ENCODE measurements at places on chromosomes 12 and 14. TPM values are rescaled to one million over a fixed set of nuclear protein-coding genes. Genes with fewer than 3 reads are reported as not detected.

- no peak for DNase-seq
Observed at GRCh38 chr14:50007123-50007903, 109.1 kb downstream of the VCPKMT start.

DNA sequence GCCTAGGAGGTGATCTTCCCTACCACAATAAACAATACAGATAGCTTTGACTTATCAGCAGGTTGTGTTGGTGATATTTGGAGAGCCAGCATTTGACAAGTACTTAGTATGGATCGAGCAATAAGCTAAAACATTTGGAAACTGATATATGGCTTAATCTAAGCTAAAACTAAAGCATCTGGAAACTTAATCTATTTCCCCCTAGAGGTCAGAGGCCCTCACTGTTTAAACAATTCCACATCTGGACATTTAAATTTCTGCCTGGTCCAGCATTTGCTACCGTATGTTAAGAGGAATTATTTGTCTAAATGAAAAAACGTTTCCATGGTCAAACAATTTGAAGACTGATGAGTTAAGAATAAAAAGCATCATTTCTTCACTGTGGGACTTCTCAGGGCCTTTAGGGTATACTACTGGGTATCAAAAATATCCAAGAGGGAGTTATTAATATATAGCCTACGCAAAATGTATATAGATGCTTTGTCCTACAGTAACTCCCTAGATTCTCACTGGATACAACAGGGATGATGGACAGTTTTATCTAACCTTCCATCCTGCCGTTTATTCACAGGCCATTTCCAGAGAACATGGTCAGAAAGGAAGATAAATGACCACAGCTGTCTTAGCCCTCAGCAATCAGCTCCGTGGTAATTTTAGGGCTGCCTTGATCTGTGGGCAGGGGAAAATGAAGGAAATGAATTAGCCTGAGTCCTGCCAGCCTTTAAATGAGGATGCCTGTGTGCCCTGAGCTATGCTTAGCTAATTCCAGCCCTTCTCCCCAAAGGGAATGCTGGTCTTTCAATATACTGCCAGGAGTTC is 135.4 kb upstream of the NUDT4 start:
- no peak for DNase-seq

- DNase-seq: no peak
Observed at GRCh38 chr14:34103176-34103575, 152.3 kb upstream of the EGLN3 start.

DNA sequence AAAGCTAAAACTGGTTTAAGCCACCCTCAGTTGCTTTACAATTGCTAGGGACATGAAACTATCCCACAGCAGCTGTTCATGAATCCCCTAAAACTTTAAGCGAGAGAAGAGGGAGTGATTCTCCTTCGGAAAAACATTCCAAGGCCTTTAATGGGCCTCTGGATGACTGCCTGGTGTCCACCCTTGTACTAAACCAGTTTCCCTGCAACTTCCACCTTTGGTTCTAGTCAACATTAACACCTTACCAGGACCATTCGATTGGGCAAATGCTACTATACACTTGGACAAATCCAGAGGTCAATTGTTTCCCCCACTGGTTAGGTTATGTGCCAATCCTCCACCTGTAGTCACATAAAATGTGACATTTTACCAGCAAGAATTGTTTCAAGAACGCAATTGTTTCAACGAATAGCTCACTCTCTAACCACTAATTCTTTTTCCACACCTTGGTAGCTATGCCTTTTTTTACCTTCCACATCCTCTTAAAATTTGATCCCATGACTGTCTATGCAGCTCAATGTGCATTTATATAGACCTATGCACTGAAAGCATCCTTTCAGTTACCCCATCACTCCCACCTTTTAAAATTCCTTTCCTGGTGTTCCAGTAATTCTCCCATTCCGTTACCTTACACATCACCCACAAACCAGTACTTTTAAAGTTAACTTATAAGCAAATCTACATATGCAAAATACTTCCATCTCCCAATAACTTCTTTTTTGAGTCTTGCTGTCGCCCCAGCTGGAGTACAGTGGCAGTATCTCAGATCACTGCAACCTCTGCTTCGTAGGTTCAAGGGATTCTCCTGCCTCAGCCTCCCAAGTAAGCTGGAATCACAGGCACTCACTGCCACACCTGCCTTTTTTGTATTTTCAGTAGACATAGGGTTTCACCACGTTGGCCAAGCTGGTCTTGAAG is 3.6 kb downstream of the UBC start:
- DNase-seq: no peak

DNA sequence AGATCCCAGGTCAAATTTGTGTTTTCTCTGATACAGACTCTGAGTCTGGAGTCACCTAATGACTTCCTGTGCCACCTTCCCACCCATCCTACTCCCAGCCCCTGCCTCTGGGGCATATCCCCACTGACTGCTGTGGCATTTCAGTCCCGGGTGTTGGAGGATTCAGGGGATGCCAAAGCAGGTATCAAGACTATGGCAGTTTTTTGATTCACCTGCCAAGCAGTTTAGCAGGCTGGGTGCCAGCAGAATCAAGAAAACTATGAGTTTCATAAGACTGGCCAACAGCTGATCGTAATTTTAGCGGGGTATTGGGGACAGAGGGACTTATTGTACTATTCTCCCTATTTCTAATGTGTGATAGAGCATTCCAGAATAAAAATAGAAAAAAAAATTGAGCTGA is 4.6 kb downstream of the PLEKHH1 start:
- DNase-seq: no peak

DNA sequence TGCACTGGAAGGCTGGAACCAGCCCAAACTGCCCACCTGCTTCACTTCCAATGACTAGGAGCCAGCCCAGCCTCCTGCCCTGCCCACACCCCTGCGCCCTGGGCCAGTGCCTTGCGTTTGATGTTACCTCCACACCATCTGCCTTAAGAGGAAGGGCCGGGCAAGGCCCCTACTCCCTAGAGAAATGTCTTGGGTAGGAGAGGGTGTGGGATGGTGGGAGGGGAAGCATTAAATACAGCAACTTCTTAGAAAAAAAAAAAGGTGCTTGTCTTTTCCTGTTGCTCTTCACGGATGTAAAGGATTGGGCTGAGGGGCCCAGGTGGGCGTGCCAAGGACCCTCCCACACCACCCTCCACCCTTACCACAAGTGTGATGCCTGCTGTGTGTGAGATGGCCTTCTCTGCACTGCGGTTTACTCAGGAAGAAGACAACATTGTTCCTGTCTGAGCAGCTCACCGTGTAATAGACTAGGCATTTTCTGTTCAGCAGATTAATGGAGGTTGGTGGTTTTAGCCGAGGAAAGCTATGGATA is 99.9 kb downstream of the NINJ2 start:
- no peak for DNase-seq

GRCh38 chr14:103724116-103724515 is 8.5 kb downstream of the ZFYVE21 start:
- DNase-seq: no peak

- DNase-seq: no peak
Observed at GRCh38 chr14:91405724-91406435, 11.7 kb downstream of the CCDC88C start.

Gene GNG2
- 47.2 TPM for total RNA-seq

Gene ZNF219
- total RNA-seq: 73.3 TPM

All from mesothelial cell of epicardium (in vitro differentiated cells).